ENCODE measurements at places on chromosomes 12 and 14. TPM values are rescaled to one million over a fixed set of nuclear protein-coding genes. Genes with fewer than 3 reads are reported as not detected.
A peak's percentile ranks its signal among the peaks of the same experiment; 100 is the strongest.

- H3K27ac ChIP-seq = no peak overlapping the region
- no peak for DNase-seq
- peaks cover 27% of the 10 kb centered on the region for H3K4me1 ChIP-seq
- H3K27me3 ChIP-seq = no peaks in the 10 kb centered on the region
- no peak overlapping the region for H3K4me3 ChIP-seq
- H3K36me3 ChIP-seq = peaks cover 36% of the 10 kb centered on the region
Measured at GRCh38 chr12:122982963-122983788, 2.7 kb downstream of the ARL6IP4 start.

GRCh38 chr12:25615119-25615518, 62.0 kb upstream of the LMNTD1 start:
- peak overlapping the region; percentile 73 for H3K27ac ChIP-seq
- H3K4me1 ChIP-seq = 0 out of 2 replicates have a peak, but pooled peaks cover 1% of the 10 kb centered on the region
- no peak overlapping the region for H3K4me3 ChIP-seq
- peak; percentile 97 for DNase-seq
- no peaks in the 10 kb centered on the region for H3K27me3 ChIP-seq

DNA sequence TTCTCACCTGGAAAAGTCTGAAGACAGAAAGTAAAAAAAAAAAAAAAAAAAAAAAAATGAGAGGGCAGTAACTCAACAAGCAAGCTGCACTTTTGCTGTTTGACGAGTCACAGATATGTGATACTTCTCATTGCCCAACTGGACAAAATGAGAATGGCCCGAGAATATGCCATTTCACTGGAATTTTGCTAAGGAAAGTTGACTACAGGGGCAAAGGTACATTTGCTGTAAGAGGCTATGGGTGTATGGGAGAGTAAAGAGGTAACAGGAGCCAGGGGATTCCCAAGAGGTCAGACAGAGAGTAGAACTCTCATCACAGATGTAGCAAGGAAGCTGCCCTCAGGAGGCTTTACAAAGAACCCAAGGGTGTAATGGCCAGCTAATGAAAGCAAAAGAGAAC, 22.9 kb downstream of the KIF21A start:
- H3K27me3 ChIP-seq = no peaks in the 10 kb centered on the region
- H3K4me3 ChIP-seq = no peak overlapping the region
- H3K36me3 ChIP-seq = no peaks in the 10 kb centered on the region
- no peaks in the 10 kb centered on the region for H3K4me1 ChIP-seq
- no peak overlapping the region for H3K27ac ChIP-seq

DNA sequence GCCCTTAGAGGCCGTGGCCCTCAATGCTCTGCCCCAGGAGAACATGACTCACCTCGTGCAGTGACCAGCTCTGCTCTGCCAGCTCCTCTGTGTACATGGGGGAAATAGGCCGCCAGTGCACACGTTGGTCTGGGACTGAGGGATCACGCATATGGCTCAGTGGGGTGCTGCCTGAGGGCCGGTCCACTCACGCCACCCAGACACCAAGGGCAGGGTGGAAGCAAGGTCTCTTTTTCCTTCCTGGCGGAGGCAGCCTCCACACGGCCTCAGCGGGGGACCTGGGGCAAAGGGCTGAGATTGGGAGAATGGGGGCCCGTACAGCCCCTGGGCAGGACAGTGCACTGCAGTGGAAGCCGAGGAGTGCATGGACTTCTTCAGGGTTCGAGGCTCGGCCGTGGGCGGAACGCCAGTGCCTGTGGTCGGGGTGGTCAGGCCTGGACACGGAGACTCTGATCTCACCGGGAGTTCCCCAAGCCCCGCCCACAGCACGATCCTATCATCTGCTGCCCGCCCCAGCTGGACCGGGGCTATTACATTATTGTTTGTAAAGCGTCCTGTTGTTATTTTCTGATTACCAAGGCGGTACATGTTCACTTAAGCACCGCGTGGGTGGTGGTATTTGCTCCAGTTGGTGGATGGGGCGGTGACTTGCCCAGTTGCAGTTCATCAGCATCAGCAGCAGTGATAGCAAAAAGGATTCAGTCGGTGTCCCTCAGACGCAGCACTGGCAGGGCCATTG, 38.8 kb upstream of the TDRD9 start:
- H3K27ac ChIP-seq = no peak overlapping the region
- no peak overlapping the region for H3K4me3 ChIP-seq
- no peaks in the 10 kb centered on the region for H3K36me3 ChIP-seq
- DNase-seq = peak; percentile 20
- peaks cover 11% of the 10 kb centered on the region for H3K27me3 ChIP-seq
- H3K4me1 ChIP-seq = no peaks in the 10 kb centered on the region

The GPRC5D gene
- total RNA-seq = not detected
